ENCODE measurements at places on chromosomes 11 and 22.
A peak's percentile ranks its signal among the peaks of the same experiment; 100 is the strongest.

DNA sequence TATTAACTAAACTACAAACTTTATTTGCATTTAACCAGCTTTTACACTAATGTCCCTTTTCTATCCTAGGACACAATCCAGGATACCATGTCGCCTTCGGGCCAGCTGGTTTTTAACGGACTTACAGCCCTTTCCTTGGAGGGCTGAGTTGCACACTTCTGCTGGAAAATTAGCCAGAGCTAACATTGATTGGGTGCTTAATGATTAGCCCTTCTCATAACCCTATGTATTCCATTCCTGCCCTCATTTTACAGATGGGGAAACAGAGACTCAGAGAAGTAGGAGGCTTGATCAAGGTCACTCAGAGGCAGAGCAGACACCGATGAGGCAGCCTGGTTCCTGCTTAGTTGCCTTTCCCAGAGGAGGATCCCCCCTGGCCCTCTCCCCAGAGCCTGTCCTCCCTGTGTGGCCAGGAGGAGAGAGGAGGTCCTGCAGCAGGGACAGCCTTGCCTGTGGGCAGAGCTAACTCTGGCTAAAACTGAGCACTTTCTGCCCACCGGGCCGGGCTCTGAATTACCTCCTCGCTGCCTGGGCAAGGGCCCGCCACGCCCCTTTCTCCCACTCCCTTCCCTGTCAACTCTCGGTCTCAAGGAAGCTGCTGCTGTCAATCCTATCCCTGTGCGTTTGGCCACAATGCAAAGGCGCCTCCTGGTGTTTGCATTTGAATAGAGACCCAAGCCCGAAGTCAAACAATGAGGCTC lies 59.6 kb upstream of the PAX6 start:
- DNase-seq = peak; percentile 49

- no peak for DNase-seq
Measured at GRCh38 chr11:116605543-116606459, 167.0 kb downstream of the BUD13 start.

DNA sequence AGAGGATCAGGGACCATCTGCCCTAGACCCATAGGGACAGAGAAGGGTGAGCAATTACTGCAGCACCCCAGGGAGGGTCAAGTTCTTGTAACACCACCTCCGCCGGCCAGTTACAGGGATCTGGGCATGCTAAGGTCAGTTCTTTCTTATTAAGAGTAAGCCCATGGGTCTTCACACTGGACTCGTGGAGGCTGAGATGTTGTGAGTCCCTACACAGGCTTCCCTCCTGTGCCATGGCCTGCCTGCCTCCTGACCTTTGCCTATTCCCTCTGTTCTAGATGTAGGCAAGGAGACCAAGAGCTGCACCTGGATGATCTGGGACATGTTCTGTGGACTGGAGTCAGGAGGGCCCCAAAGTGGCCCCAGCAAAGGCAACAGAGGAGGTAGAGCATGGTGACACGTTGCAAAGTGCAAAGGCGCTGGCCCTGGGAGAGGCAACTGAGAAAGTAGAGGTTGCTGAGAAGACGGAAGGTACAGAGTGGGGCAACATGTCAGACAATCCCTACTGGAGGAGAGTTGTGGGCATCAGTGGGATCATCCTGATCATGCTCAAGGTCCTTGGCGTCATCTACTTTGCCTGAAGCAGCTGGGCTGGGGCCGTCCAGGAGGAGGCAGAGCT lies 16.3 kb upstream of the GNAZ start:
- DNase-seq = no peak

- DNase-seq = no peak
Measured at GRCh38 chr11:117203069-117203407, 3.9 kb downstream of the TAGLN start.

DNA sequence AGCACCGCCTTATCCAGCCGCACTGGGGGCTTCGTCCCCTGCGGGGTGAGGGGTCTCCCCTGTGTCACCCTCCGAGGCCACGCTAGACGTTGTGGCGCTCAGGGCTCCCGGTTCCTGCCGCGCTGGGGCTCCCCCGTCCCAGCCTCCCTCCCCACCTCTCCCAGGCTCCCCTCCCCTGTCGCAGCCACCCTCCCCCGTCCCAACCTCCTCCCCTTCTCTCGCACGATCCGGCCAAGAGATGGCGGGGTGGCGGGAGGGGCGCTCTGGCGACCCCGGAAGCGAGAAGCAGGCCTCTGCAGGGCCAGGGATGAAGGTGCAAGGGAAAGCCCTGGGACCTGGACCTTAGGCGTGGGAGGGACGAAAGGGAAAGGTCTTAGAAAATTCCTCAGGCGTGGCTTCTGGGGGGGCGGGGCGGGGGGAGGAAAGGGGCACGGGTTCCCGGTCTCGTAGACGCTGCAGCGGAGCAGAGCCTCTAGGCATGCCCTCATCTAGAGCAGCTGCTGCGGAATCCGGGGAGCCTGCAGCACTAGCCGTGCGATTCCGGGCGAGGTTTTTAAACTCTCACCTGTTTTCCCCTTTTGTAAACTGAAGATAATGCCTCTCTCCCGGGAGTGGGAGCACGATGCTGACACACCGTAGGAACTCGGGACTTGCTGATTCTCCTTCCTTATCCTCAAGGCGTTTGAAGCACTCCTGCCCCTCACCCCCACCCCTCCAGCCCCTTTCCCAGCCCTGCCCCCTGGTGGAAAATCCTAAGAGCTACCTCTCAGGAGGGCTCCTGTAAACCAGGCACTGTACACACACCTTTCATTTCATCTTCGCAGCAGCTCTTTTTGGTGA lies 14.4 kb downstream of the KCNJ5 start:
- DNase-seq = peak; percentile 41

- no peak for DNase-seq
Measured at GRCh38 chr11:2577991-2578928, 121.5 kb downstream of the KCNQ1OT1 start.

DNA sequence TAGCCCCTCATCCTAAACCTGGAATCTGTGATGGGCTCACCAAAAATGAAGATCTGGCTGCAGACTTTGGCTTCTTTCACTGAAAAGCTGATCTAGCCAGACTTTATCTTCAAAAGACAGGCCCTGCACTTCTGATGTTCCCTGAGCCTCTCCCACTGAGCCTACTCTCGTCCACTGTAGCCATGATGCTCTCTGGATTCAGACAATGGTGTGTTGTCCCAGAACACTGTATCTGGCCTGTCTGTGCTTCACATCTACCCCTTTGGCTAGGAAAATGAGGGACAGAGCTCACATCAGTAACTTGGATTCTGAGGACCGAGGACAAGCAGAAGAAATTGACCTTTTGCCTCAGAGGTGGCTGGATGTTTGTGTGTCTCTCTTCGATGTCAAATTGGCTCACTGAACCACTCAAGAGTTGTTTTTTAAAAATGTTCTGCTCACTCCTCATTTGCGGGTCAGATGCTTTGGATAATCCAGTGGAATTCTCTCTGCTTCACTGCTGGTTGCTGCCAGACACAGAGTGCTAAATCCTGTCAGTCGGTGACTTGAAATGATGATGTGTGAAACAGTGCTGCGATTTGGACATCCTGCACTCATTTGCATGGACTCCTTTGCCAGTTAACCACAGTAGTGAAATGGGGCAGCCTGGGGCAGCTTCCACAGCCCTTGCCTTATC lies 67.5 kb downstream of the ARFGAP2 start:
- no peak for DNase-seq

- DNase-seq = peak; percentile 43
Measured at GRCh38 chr11:70351646-70352045, 46.7 kb upstream of the CTTN start.

GRCh38 chr11:68803766-68804165 lies 38.0 kb downstream of the CPT1A start:
- DNase-seq = no peak

- no peak for DNase-seq
Measured at GRCh38 chr22:49838771-49839717, 11.4 kb upstream of the BRD1 start.

DNA sequence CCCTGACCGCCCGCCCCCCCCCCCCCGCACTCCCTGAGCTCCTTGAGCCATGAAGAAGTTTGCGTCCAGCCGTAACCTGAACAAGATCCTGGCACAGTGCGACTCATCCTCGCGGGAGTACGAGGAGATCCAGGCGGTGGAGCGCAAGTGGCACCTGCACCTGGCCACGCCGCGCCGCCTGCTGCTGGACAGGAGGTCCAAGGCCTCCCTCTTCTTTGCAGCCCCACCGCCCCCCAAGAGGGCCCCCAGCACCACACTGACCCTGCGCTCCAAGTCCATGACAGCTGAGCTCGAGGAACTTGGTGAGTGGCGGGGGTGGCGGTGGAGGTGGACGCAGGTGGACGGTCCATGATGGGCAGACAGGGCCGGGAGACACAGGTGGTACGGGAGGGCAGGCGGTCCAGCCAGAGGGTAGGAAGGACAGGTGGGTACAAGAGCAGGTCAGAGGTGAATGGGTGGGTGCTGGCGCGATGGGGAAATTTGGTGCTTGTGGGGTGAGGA lies 32.1 kb upstream of the ACR start:
- DNase-seq = no peak
